ENCODE measurements at places on chromosomes 7 and 10. TPM values are rescaled to one million over a fixed set of nuclear protein-coding genes. Genes with fewer than 3 reads are reported as not detected.

- no peaks in the 10 kb centered on the region for H3K27me3 ChIP-seq
- peaks cover 5% of the 10 kb centered on the region for H3K4me1 ChIP-seq
- DNase-seq = no peak
- no peak overlapping the region for H3K27ac ChIP-seq
- H3K4me3 ChIP-seq = no peak overlapping the region
These were observed 17.9 kb downstream of the ANKRD22 start for GRCh38 chr10:88833723-88834122.

- no peaks in the 10 kb centered on the region for H3K27me3 ChIP-seq
- DNase-seq = no peak
- no peak overlapping the region for H3K4me3 ChIP-seq
These were observed 363.4 kb downstream of the GRID1 start for GRCh38 chr10:86003201-86003621.

DNA sequence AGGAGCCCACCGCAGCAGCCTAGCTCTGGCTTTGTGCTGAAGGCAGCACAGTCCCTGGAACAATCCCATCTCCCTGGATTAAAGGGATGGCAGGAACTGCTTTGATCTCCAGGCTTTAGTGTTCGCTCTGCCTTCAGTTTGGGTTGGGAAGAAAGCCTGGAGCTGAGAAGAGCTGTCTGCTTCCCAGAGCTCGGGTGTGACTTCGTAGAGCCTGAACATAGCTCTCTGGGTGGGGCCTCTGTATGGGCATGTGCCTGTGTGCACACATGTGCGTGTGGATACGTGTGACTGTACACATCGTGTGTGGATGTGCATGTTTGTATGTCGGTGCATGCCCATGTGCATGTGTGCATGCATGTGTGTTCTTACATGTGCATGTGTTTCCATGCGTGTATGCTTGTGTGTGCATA lies 8.7 kb downstream of the ADCY1 start:
- no peak overlapping the region for H3K4me3 ChIP-seq
- no peaks in the 10 kb centered on the region for H3K4me1 ChIP-seq
- no peaks in the 10 kb centered on the region for H3K27me3 ChIP-seq
- no peak for DNase-seq
- H3K36me3 ChIP-seq = no peaks in the 10 kb centered on the region
- H3K27ac ChIP-seq = no peak overlapping the region

- H3K36me3 ChIP-seq = peaks cover 2% of the 10 kb centered on the region
- no peak overlapping the region for H3K4me3 ChIP-seq
- peak overlapping the region; percentile 30 for H3K27ac ChIP-seq
These were observed 36.5 kb upstream of the AP5Z1 start for GRCh38 chr7:4738711-4739527.

- peak overlapping the region; percentile 78 for H3K27ac ChIP-seq
These were observed 674 bp upstream of the OSBPL3 start for GRCh38 chr7:24980534-24981170.

DNA sequence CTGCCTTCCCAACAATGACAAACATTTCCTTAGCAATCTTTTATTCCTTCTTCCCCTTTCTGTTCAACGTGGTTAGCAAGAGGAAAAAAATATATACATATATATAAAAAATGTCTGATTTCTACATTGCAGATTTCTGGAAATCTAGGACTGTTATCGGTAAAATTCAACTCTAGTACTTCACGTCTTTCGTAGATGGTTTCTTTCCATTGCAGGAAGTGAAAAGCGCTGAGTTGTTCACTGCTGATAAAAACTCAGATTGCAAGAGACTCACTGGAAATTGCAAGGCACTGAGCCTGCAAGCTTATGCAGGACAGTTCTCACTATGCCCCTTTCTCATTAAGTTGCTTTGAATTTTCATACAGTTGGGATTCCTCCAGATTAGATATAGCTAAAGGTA lies 23.9 kb downstream of the KIN start:
- no peaks in the 10 kb centered on the region for H3K4me1 ChIP-seq
- DNase-seq = no peak
- no peak overlapping the region for H3K27ac ChIP-seq
- H3K27me3 ChIP-seq = no peaks in the 10 kb centered on the region

Gene HOXA10
- not detected for total RNA-seq
